ENCODE measurements at places on chromosomes 1 and 21.

DNA sequence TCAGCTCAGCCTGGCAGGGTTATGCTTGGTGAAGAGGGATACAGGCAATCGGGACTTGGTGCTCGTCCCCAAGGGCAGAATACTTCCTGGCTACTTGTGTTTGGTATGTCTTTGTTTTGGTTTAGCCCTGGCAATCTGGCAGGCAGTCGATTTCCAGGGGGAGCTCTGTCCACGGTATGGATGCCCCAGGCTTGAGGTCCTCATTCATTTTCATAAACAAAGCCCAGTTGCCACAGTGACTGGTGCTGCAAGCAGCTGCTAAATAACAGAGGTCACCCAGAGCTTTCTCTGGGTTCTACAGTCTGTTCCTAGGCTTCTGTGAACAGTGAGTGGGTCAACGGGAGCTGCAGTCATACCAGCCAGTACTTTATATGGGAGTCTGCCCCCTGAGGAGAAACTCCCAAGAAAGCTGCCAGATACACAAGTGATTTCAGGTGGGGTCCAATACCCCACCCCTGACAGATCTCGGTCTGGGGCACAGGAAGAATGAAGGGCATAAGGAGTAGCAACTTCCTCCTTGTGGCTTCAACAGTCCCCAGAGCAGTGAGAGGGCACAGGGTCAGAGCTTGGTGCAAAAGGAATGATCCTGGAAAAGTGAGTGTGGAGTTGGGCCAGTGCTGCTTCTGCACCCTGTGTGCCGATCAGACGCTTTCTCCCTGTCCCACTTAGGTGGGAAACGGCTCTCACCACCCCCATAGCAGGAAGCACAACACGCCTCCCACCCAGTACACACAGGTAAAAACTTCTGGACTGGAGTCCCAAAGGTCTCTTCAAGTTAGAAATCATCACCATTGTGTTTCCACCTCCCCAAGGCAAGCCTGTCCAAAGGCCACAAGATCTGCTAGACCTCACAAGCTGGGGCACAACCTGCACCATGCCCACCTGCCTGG lies 55.5 kb downstream of the TGFBR3 start:
- no peak for DNase-seq

- no peak for DNase-seq
These were observed 27.8 kb downstream of the RALGPS2 start for GRCh38 chr1:178752891-178753290.

GRCh38 chr1:3173381-3173980 lies 104.5 kb downstream of the PRDM16 start:
- no peak for DNase-seq

GRCh38 chr1:206663832-206664652 lies 20.7 kb upstream of the MAPKAPK2 start:
- DNase-seq = peak; percentile 37

DNA sequence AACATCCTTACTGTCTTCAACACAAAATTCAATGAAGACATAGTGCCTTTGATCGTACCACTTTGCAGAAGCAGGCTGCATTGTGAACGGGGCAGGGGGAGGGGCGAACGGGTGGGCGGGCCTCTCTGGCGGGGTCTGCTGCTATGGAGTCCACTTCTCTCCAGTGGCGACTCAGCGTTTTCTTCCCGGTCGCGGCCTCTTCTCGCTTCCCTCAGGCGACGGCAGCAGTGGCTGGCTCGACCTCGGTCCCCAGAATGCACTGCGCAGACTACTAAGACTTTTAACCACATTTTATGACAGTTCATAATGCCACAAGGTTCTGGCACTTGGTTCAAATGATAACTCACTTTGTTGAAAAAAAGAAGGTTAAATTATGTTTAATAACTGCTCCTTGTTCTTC lies 21.2 kb downstream of the GBP2 start:
- DNase-seq = no peak

DNA sequence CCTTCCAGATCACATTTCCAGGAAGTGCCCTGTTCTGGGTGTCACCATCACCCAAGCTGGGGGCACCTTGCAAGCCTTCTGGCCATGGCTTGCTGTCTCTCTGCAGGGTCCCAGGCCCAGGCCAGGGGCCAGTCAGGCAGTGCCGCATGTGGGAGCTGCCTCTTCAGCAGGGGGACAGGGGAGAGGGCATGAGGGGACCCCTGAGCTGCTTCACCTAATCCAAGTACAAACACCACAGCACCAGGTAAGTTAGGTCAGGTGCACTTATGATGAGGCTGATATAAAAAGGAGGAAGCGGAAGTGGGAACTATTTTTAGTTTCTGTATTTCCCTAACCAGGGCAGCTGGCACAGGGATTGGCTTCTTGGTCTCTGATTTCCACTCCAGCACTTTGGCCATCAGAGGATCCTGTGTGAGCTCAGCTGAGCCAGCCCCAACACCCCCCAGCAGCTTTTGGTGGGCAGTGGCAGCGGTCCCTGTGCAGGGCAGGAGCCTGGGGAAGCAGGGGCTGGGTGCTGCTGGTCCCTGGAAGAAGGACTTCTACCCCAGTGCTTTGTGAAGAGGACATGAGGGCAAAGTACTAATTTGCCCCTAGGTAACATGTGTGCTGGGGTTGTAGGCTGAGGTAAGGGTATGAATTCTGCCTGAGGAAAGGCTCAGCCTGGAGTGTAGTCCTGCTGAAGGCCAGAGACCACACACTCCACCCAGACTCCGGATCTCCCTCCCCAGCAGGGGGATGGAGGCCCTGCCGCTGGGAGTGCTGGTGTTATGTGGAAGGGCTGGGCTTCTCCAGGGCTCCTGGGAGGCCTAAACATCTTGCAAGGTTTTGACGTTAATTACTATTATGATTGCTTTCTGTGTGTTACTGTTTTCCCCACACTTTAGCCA lies 3.3 kb upstream of the PCBP3 start:
- no peak for DNase-seq

GRCh38 chr1:233327651-233328141 lies at the start of gene MAP3K21:
MAP3K21 (plus strand) TSS chr1:233327724; CDS start chr1:233328029, 305 bp downstream.
- DNase-seq = no peak

GRCh38 chr1:215529571-215529970 lies 37.5 kb upstream of the KCTD3 start:
- no peak for DNase-seq

DNA sequence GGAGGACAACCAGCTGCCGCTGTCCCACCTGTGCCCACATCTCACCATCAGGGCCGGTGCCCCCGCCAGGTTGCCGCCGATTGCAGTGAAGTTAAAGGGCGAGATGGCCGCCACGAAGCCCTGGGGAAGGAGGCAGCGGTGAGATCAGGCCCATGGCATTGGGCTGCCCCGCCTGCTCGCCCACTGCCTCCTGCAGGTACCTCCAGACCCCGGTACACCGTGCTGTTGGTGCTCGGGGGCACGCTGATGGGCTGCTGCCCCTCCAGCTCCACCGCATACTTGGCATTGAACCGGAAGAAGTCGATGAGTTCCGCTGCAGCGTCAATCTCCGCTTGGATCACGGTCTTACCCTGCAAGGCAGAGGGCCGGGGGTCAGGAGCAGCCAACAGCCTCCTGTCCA lies 19.3 kb downstream of the ALDH4A1 start:
- DNase-seq = no peak

DNA sequence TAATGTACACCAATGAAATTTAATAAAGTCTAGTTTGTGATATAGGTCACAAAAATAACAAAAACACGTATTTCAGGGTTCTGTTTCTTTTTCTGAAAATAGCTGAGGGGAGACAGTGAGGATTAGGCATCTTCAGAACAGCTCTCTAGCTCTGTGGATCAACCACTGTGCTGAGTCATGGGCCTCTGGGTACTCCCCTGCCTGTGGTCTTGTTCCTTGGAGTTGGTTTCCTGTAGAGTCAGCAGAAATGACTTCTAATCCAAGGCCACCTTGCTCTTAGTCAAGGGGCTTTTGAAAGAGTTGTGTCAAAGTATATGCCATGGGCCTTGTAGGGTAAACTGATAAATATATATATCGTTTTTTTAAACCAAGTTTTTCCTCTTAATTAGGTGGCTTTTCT lies 141.8 kb upstream of the ZRANB2 start:
- no peak for DNase-seq

- DNase-seq = no peak
These were observed 100.6 kb downstream of the KCND3 start for GRCh38 chr1:111888740-111889376.

DNA sequence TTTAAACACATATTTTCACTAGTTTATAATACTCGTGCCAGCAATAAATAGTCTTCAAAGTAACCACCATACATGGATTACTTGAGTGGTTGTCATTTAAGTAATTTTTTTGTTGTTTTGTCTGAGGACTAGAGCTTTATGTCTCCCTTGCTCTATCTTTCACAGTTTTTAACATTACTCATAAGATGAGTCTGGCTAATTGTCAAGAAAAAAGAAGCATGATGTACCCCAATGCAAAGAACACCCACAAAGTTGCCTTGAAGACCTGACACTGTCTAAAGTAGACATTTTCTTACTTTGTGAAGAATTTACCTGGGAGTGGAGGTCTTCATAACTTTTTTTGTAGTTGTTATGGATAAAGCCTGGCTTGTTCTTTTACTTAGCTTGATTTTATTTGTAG lies 210.4 kb upstream of the BRINP3 start:
- no peak for DNase-seq

DNA sequence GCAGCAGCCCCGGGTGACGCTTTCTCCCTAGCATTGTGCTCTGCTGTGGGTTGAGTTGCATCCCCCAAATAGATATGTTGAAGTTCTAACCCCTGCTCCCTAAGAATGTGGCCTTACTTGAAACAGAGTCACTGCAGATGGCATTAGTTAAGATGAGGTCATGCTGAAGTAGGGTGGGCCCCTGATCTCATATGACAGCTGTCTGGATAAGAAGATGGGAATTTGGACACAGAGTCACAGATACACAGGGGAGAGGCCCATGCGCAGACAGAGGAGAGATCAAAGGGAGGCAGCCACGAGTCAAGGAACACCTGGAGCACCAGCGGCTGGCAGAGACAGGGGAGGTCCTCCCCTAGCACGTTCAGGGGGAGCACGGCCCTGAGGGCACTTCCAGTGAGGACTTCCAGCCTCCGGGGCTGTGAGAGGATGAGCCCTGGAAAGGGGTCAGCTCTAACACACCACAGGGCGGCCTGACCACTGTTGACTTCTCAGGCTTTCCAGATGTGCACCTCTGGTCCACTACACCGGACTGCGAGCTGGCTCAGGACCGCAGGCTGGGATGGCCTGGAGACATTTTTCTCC lies 46.4 kb downstream of the ABCG1 start:
- DNase-seq = no peak

- no peak for DNase-seq
These were observed 27.2 kb downstream of the FABP3 start for GRCh38 chr1:31345635-31346034.

DNA sequence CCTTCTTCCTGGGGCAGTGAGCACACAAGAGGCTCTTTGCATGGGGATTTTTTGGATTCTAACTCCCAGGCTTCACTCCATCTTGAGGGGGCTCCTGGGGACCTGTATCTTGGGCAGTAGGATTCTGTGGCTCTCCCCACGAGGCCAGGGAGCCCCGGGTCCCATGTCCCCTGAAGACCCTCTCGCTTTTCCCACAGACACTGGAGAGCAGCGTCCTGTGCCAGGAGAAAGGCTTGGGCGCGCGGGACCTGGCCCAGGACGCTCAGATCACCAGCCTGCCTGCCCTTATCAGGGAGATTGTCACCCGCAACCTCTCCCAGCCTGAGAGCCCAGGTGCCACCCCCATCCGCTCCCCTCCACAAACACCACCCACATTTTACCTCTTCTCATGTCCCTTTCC lies 735 bp downstream of the CROCC start:
- DNase-seq = no peak

- DNase-seq = no peak
These were observed 13.2 kb upstream of the MAP1LC3C start for GRCh38 chr1:242011894-242012660.

GRCh38 chr1:15618077-15618654 lies 908 bp downstream of the DDI2 start:
- peak; percentile 48 for DNase-seq

DNA sequence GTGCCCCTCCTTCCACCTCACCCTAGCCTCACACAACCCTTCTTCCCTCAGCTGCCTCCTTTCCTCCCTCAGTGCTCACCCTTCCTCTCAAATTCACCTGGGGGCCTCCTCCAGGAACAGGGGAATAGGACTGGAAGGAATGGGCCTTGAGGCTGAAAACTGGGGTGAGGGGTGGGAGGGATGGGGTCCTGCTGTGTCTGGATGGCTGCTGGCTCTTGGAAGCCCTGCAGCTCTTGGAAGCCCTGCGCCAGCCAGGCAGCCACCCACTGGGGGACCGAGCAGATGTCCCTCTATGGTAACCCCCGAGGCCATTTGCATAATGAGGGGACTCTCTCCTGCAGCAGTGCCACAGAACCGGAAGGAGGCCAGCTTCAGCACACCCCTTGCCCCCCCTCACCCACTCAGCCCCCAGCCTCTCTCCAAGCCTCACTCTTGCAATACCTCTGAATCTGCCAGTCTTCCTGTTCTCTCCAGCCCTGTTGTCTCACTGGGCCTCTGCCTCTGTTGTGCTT lies 85.2 kb downstream of the KIRREL1 start:
- DNase-seq = no peak

GRCh38 chr1:58929671-58930325 lies 146.0 kb upstream of the JUN start:
- no peak for DNase-seq

- no peak for DNase-seq
These were observed 11.2 kb downstream of the CREG1 start for GRCh38 chr1:167542109-167543032.

- no peak for DNase-seq
These were observed 27.2 kb upstream of the ATP1A1 start for GRCh38 chr1:116345843-116346242.

DNA sequence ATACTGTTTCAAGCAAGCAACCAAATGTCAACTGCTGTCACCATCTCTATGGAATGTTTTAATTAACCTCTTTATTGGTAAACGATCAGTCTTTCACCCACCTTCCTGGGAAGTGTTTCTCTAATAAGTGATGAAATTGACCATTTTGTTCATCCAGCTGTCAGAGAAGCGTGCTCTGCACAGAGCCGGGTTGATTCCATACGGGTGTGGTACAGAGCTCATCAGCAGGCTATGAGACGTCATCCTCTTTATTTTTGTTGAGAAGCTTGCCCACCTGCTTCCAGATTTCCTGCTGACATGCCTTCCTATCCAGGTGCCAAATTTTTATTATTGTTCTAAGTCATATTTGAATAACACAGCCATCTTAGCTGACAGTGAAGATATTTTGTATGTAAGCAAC lies 482.5 kb downstream of the RWDD3 start:
- DNase-seq = no peak

GRCh38 chr1:99268021-99268420 lies 3.7 kb downstream of the PLPPR4 start:
- no peak for DNase-seq

DNA sequence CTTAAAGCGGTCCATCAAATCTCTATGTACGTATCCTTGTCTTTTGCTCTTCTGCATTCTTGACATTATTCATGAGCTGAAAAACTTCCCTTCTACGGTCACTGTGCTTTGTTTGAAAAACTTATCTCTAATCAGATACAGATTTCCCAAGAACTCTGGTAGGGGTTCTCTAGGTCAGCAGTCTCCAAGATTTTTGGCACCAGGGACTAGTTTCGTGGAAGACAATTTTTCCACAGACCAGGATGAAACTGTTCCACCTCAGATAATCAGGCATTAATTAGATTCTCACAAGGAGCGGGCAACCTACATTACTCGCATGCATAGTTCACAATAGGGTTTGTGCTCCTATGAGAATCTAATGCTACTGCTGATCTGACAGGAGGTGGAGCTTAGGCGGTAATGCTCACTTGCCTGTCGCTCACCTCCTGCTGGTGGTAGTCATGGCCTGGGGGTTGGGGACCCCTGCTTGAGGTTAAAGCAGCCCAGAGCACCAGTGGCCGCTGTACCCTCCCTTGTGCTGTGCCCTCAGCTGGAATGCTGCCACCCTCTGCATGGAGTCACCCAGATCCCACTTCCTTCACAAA lies 30.8 kb downstream of the AK2 start:
- DNase-seq = no peak
